ENCODE measurements at places on chromosomes 7 and 10.

DNA sequence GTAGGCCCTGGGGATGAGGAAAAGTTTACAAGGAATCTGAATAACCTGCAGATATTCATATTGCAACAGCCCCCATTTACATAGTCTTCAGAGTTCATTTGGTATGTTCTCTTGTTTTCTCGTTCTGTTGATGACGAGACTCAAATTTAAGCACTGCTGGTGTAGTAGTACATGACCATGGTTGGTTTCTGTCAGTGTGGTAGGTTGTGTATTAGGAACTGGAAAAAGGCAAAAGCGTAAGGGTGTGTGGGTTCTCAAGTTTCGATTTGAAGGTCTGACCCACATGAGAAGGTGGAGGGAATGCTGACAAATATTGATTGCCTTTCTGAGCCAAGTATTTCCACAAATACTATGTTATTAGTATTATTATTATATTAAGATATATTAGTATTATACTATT lies 151.7 kb downstream of the AUTS2 start:
- no peak for DNase-seq

DNA sequence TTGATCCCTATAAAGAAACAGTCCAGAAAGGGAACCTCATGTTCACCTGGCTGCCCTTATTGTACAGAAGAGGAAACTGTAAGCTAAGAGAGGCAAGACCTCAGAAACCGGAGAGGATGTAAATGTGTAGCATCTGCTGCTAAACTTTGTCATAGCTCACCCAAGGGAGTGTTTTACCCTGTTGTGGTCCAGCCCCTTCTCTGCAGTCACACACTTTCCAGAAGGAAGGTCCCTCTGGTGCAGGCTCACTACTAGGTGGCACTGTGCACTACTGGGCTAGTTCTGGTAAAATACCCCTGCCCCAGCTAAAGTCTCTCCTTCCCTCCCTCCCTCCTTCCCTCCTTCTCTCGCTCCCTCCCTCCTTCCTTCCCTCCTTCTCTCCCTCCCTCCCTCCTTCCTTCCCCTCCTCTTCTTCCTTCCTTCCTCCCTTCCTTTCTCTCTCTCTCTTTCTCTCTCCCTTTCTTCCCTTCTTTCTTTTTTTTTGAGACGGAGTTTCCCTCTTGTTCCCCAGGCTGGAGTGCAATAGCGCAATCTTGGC lies 42.5 kb upstream of the LCOR start:
- no peak for DNase-seq

DNA sequence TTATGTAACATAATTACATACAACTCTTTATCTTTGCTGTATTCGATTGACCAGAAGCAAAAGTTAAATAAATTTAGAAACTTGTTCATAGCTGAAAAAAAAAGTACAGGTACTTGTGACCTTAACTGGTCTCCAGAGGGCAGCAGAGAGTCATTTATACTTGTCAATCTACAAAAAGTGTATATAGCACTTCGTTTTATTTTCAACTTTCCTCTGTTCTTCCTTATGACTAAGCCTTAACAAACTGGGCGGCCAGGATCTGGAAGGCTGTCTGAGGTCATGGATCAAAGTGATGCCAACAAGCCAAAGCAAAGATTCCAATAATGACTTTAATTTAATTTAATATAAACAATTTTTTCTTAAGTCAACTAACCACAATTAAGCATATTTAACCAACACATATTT lies 29.8 kb downstream of the C10orf67 start:
- peak; percentile 1 for DNase-seq

DNA sequence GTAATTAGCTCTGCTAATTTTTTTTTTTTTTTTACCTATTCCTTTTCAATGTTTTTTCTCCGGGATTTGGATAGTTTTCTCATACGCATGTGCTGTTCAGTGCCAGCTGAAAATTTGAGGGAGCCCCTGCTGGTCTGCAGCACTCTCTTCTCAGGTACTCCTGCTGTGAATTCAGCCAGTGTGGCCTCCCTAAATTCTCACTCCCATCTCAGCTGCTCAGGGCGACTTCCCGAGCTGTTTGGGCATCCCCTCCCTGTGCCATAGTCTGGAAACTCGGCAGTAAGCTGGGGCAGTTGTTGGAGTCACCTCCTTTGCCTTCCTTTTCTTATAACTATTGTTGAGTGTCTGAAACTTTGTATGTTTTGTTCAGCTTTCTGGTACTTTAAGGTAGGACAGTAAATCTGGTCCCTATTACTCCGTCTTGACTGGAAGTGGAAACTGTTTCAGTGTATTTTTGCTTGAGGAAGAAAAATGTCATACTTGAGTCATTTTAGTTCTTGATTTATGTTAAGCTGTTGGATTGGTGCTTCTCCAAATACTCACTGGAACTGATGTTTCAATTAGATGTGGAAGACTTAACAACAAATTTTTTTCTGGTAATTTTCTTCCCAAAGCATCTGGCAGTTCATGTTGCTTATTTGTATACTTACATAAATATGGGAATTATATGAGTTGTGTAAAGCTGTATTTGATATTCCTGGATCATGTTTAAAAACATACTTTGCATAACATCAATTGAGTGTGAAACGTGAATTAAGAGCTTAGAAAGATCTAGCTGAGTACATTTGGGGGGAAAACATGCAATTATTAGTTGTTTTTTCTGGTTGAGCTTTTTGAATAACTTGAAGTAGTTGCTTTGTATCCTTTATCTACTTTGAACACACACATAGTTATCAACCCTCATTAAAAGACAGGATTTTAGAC lies 33.7 kb downstream of the MINPP1 start:
- DNase-seq: no peak

DNA sequence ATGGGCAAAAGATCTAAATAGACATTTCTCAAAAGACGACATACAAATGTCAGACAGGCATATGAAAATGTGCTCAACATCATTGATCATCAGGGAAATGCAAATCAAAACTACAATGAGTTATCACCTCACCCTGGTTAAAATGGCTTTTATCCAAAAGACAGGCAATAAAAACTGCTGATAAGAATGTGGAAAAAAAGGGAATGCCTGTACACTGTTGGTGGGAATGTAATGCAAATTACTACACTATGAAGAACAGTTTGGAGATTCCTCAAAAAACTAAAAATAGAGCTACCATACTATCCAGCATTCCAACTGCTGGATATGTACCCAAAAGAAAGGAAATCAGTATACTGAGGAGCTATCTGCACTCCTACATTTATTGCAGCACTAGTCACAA lies 18.0 kb downstream of the GSDME start:
- no peak for DNase-seq

- no peak for DNase-seq
Observed at GRCh38 chr10:3067859-3068179, 471 bp downstream of the PFKP start.

- no peak for DNase-seq
Observed at GRCh38 chr7:33530664-33531063, 374.7 kb upstream of the BMPER start.

GRCh38 chr7:151394076-151395035 lies 15.5 kb downstream of the WDR86 start:
- DNase-seq: no peak

DNA sequence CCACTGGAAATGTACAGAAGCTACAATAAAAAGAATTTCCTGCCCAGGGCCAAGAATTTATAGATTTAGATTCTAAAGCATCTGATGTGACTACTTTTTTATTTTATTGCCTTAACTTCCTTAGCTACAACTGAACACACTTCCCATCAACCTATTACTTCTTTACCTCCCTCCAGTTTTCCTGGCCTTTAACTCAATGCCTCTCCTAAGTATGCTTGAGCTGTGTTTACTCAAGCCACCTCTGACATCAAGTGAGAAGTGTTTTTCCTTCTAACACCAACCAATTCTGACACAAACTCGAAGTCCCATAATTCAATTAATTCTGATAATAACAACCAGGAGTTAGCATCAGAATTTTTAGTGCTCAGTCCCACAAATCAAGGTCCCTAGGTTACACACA lies 170.0 kb downstream of the IMMP2L start:
- no peak for DNase-seq

DNA sequence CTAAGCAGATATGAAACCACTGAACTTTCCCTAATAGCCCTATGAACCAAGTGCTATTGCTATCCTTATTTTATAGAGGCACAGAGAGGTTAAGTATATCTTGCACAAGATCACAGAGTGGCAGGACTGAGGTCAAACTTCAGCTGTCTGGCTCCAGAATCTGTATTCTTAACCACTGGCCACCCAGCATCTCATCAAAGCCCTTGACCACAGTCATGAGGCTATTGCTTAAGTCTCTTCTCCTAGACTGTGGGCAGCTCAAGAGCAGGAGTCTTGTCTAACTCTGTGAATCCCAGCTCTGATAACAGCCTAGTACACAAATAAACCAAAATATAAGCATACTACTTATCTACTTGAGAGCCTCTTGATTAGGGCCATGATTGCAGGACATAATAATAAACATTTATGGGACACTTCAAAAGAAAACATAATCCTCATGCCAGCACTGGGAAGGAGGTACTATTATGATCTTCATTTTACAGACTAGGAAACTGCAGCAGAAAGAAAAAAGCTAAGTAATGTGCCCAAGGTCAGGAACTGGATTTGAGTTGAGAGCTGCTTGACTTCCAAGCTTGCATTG lies 22.4 kb upstream of the SMC3 start:
- DNase-seq: no peak

GRCh38 chr10:4647109-4647785 lies 178.8 kb upstream of the AKR1E2 start:
- DNase-seq: no peak

GRCh38 chr10:60461688-60462087 lies 72.0 kb upstream of the ANK3 start:
- no peak for DNase-seq

GRCh38 chr7:135147899-135148721 lies at the start of gene TMEM140:
TSS of gene TMEM140 (plus strand) at chr7:135148072. CDS start at chr7:135164442, 16,370 bp downstream.
- no peak for DNase-seq

DNA sequence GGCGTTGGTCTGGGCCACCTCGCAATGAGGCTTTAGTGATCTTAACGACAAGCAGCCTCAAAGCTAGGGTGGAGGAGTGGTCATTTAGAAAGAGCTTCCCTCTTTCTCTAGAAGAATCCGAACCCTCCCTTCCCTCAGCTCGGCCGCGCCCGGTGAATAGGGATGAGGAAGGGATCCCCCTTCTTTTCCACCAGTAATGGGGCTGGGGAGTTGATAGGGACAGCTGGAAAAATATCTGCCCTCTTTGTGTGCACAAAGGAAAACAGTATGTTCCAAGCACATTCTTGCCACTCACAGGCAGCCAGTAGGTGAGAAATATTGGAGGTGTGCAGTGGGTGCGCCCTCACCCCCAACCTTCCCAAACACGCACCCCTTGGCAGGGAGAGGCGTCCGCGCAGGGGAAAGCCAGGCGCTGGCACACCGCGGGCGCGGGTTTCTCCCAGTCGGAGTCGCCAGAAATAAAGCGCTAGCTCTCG lies 6.5 kb downstream of the DLX5 start:
- no peak for DNase-seq

DNA sequence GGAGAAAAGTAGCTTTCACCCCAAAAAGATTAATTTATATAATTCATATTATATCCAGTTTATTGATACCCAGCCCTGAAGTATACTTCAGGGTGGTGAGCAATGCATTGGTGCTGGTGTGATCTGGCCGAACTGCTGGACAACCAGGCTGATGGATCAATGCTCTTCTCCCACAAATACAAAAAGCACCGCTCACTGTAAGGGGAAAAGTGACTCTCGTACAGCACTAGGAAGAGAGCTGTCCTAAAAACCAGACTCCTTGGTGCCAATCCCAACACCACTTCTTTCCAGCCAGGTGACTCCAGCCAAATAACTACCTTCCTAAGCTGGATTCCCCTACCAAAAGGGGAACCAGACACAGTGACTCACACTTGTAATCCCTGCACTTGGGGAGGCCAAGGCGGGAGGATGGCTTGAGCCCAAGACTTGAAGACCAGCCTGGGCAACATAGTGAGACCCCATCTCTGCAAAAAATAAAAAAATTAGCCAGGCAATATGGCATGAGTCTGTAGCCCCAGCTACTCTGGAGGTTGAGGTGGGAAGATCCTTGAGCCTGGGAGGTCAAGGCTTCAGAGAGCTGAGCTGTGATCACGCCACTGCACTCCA lies 13.1 kb upstream of the TNPO3 start:
- DNase-seq: no peak

Data from NCI-H1417 treated with DMSO at 0.1 percent for 48 hours (cell line).